ENCODE measurements at places on chromosomes 2 and 18. TPM values are rescaled to one million over a fixed set of nuclear protein-coding genes. Genes with fewer than 3 reads are reported as not detected.

The IL36A gene
- total RNA-seq, result not detected

The EFEMP1 gene
- total RNA-seq, result 155 TPM

The DPP10 gene
- total RNA-seq, result 1.3 TPM

The MRO gene
- total RNA-seq, result 0.18 TPM

The IL37 gene
- total RNA-seq, result not detected

The RRM2 gene
- total RNA-seq, result 6.8 TPM

The KCNJ3 gene
- not detected for total RNA-seq

The IL1F10 gene
- total RNA-seq, result not detected

The RFTN2 gene
- 8.1 TPM for total RNA-seq

The TWSG1 gene
- total RNA-seq, result 44.7 TPM

The BMP10 gene
- not detected for total RNA-seq

The TNS1 gene
- total RNA-seq, result 219 TPM

The DOK1 gene
- total RNA-seq, result 19.1 TPM

The SETBP1 gene
- 12.4 TPM for total RNA-seq

The SLC5A7 gene
- 0.05 TPM for total RNA-seq

The LIPG gene
- total RNA-seq, result 11.0 TPM

The ASIC4 gene
- 0.70 TPM for total RNA-seq

The SAG gene
- not detected for total RNA-seq

The ACADL gene
- total RNA-seq, result 2.3 TPM

The CABLES1 gene
- total RNA-seq, result 12.2 TPM

The DSG1 gene
- total RNA-seq, result 0.05 TPM

The CFAP65 gene
- total RNA-seq, result 0.27 TPM

The SIGLEC15 gene
- 0.19 TPM for total RNA-seq

The TUBB8B gene
- not detected for total RNA-seq

All from astrocyte (in vitro differentiated cells and primary cell).